Stimulated activated CD8-positive, alpha-beta memory T cell treated with anti-CD3 and anti-CD28 coated beads, Interleukin-4, amount 100 ng/mL, for 4 hours (primary cell): ENCODE measurements at places on chromosomes 2 and 18.

GRCh38 chr2:226766352-226767055 lies 33.1 kb downstream of the IRS1 start:
- DNase-seq, result no peak

DNA sequence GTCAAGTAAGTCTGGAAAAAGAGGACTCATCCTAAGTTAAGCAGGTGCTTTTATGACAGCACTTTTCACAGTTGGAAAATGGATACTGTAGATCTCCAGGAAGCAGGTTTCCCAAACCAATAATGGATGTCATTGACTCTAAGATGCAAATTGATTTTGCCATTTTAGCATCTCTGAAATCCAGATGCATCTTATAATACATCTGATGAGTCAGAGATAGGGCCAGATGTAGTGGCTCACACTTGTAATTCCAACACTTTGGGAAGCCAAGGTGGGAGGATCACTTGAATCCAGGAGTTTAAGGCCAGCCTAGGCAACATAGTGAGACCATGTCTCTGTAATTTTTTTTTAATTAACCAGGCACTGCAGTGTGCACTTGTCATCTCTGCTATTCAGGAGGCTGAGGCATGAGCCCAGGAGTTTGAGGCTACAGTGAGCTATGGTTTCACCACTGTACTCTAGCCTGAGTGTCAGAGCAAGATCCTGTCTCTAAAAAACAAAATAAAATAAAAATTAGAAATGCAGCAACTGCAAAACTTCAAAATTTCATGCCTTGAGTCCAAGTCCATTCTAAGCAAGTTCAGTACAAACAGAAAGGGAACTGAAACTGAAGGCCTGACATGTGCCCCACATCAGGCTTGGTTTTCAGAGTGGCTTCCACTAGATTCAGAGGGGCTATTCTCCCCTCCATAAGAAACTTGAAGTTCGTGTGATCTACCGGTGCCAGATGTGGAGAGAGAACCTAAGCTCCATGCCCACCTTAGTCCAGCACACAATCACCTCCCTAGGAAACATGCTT lies 267.8 kb upstream of the NCKAP5 start:
- no peak for DNase-seq

DNA sequence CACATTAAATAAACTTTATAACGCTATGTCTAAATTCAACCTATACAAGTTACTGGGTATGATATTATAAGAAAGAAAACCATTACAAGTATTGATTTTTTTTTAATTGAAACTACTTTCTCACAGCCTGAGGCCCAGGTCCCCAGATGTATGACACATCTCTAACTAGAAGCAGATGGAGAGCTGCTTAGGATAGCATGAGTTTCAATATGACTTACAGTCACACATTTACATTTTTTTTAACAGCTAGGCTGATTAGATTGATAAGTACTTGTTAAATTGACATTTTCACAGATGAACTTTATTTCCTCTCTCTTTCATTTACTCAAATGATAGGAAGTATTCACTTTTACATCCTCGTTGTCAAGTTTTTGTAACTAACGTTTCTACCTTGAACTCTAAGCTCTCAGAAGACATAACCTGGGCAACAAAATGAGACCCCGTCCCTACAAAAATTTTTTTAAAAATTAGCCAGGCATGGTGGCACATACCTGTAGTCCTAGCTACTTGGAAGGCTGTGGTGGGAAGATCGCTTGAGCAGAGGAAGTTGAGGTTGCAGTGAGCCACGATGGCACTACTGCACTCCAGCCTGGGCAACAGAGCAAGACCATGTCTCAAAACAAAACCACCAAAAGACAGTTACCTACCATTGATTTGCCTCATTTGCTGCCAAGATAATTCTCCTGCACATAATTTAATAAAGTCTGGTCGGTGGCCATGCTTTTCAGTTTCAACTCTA lies 52.4 kb downstream of the STK39 start:
- DNase-seq, result no peak

DNA sequence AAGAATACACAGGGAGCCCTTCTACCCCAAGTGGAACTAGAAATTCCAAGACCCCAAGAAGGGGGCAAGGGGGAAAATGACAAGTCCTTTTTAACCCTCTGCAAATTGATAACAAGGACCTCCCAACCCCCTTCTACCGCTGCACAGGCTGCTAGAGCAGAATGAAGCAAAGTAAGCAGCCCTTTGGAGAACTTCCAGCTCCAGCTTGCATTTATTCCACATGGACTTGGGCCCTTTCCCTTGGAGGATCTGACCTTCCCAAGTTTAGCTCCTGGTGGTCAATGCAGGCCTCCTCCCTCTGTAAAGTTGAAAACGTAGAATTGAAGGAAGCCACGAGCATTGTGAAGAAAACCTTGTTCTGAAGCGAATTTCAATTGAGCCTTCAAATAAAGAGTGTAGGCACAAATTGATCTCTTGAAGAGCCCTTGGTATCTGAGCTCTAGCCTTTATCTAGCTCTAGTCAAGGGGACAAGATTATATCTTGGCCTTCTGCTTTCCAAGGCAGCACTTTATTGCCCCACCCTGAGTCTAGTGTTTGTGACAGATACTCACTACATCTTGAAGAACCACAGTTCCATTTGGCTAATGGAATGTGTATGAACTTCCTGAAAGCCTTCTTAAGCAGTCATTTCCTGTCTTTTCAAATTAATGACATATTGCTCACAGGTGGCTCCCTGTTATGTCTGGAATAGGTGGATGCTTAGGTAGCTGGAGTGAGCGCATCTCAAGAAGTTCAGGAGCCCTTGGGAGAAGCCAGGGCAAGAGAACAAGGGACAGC lies 37.2 kb downstream of the SLC14A2 start:
- no peak for DNase-seq

DNA sequence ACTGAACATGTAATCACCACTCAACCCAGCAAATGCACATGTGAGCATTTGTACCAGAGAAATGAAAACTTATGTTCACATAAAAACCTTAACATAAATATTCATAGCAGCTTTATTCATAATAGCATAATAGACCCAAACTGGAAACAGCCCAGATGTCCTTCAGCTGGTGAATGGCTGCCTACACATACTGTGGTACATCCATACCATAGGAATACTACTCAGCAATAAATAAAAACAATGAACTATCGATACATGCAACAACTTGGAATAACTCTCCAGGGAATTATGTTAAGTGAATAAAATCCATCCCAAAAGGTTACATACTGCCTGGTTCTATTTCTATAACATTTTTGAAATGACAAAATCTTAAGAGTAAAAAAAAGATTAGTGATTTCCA lies 140.0 kb downstream of the AGPS start:
- no peak for DNase-seq

GRCh38 chr2:200617156-200618053 lies 31.6 kb downstream of the AOX1 start:
- DNase-seq, result no peak

DNA sequence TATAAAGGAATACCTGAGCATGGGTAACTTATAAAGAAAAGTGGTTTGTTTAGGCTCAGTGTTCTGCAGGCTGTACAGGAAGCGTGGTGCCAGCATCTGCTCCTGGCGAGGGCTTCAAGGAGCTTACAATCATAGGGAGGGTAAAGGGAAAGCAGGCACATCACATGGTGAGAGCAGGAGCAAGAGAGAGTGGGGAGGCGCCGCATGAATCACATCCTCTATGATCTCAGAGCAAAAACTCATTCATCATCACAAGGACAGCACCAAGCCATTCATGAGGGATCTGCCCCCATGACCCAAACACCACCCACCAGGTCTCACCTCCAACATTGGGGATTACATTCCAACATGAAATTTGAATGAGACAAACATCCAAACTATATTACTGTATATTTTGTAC lies 32.5 kb downstream of the R3HDM1 start:
- DNase-seq, result no peak

DNA sequence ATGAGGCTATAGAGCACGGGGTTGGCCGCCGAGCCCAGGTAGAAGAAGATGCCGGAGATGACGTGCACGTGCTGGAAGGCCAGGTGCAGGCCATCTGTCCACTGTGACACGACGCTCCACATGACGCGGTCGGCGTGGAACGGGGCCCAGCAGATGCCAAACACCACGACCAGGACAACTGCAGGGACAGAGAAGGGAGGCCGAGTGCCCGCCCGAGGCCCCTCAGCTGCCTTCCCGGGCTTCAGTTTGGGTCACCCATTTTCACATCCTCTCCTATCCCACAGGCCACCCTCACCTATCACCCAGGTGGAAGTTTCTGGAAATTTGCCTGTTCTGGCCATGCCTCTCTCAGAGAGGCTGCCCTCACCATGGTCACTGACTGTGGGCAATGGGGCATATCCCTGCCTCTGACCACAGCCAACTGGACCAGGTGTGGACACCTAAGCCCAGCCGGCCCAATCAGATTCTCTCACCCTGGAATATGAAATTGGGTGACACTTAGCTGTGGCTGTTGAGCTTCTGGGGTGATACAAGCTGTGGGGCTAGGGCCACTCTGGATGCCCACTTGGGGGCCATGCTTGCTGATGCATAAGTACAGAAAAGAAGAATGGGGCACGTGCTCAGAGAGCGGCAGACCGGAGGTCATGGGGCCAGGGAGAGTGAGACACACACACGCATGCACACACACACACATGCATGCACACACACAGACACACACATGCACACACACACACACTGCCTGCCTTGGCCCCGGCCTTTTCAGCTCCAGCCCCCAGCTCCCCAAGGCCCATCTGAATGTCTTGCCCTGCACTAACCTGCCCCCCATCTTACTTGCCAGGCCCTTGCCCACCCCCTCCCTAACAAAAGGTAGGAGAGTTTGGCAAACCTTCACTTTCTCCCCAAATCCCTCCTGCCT lies 4.7 kb downstream of the NMUR1 start:
- no peak for DNase-seq

DNA sequence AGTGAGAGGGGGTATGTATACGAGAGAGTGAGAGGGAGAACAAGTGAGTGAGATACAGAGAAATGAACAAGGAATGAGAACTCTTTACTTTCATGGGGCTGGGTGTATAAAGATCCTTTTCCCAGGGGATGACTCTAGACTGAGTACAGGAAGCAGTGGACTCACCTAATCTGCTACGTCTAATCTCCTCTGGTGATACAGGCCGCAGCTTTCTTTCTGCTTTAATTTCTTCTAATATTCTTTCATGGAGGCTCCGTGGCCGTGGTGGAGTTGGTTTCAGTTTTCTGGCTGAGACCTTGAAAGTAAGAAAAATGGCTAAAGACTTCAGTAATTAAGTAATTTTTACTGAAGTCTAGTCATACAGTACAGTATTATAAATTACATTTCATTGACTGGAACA lies 85.2 kb downstream of the PRELID3A start:
- DNase-seq, result no peak

GRCh38 chr2:209470466-209470865 lies 46.6 kb downstream of the MAP2 start:
- DNase-seq, result no peak

DNA sequence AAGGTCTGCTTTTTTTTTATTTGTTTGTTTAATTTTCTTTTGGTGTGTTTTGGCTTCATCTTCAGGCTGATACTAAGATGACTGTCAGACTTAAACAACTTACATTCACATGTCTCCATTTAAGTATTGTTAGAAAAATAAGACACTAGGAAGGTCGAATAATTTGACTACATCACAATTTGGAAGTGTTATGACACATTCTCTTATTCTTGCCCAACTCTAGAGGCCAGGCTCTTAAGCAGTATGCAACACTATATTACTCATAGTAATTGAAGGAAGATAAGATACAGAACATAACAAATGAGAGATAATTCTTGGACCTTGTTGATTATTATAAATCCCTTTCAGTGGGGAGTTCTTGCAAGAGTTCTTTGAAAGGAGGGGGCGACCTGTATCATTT lies 295.3 kb upstream of the COL3A1 start:
- DNase-seq, result no peak

DNA sequence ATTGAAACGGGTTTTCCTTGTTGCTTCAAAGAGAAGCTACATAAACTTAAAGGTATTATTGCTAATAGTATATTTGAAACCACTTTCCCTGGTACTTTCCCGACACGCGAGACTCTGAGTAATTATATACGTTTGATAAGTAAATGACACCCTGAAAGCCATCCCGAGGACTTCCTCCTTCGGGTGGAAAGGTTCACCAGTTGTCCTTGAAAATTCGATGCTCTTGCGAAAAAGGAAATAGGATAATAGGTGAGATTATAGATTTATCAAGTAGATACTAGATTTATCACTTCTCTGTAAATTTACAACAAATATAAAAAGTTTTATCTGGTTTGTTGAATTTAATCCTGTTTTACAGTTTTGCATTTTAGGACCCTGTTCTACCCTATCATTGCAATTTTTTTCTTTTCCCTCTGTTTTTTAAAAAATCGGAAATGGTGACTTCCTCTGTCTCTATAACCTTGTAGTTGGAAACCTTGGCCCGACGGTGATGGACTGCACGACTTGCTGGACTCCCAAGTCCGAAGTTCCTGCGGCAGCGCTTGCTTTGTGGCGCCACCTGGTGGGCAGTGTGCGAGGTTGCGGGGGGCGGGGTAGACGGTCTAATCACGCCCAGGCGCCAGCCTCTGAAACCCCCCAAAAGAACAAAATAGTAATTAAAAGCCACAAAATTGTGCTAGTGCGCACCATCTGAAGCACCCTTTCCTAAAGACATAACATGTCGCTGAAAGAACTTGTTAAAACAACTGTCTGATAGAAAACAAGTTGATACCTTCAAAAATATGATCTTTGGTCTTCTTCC lies 972 bp upstream of the DLX2 start:
- DNase-seq, result peak; percentile 54

DNA sequence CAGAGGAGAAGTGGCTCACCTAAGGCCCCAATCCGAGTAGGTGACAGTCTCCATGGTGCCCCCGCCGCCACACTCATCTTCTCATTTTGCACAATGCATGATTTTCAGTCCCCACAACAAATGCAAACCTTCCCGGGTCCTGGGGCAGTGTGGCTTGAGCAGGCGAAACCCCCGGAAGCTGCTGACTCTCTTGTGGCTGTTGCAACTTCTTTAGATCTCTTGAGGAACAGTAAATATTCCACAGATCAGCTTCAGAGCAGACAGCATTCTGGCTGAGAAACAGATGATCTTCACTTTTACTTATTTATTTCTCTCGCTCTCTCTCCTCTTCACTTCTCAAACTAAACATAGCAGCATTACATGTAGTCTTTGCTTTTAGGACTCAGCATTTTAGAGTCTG lies 51.9 kb downstream of the ASAP2 start:
- no peak for DNase-seq

DNA sequence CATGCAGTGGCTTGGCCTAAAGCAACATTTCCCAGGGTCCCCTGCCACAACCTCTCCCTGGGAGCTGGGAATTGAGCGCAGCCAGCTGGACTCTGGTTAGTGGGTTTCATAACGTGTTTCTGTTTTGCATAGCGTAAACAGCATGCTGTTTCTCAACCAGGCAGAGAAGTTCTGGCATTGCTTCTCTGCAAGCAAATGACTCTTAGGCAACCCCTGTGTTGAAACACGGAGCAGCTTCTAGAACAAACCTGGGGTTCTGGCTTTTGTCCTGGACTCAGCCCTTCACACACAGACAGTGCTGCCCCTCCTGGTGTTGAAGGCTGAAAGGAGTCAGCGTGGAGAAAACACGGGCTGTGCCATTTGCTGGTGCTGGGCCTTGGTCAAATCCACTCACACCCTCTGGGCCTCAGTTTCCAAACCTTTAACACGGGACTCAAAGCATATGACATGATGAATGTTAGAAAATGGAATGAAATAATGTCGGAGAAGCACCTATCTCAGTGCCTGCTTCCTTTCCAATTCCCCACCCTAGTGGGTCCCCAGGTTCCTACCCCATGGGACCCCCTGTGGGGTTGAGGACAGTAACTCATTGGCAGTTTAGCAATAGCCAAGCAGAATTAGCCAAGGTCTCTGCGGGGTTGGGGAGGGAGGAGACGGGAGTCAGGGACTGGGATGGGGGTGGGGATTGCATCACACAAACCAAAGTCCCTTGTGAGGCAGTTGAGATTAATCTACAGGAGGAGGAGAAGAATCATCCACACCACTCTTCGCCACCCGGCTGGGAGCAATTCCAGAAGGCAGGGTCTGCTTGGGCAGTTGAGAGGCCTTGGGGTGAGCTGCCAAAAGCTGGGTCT lies 30.2 kb upstream of the IL1R2 start:
- no peak for DNase-seq
